ENCODE measurements at places on chromosomes 3 and 15.
A peak's percentile ranks its signal among the peaks of the same experiment; 100 is the strongest.

DNA sequence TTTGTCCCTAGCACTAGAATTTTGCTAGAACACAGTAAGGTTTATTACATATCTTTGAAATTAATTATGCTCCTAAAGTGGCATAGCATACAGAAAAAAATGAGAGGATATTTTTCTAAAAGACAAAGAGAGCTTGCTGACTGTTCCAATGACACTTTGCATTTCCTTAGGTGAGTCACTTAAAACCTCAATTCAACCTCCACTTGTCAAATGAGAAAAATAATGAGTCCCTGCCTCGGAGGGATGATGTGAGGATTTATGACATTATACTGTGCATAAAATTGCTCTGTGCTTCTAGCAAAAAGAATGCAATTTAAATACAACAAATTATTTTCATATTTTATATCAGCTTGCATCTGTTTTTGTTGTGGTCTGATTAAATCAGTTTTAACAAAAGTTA, 1417.0 kb upstream of the ALCAM start:
- DNase-seq: no peak

GRCh38 chr3:175346573-175347356, 487.6 kb downstream of the NAALADL2 start:
- DNase-seq: no peak

GRCh38 chr3:144470666-144471065, 499.0 kb downstream of the DIPK2A start:
- DNase-seq: no peak

DNA sequence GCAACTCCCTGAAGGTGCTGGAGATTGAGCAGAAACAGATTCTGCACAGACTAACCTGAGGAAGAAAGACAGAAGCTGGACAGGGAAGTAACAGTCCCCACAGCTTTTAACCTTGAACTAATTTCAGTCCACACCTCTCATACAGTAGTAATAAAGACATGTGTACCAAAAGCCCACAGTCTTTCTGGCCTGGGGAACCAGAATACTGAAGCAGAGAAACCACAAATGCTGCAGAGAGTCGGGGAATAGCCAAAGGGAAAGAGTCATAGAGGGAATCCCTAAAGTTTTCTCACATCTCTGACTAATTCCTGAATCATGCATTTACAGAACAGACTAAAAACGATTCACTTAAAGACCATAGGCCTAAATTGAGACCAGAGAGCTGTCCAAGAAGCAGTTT, 503.4 kb upstream of the NECTIN3 start:
- no peak for DNase-seq

DNA sequence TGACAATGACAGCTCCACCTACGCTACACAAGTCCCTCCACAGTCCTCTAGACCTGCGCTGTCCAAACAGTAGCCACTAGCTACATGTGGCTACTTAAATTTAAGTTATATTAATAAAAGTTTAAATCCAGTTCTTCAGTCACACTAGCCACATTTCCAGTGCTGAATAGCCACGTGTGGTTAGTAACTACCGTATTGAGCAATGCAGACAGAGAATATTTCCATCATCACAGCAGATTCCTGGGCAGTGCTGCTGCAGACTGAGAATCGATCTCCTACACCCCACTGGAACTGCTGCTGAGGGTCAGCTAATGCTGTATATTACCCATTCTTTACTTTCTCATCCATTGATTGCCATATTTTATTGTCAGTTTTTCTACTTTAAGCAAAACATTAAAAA, 40.9 kb downstream of the HDC start:
- no peak for DNase-seq

DNA sequence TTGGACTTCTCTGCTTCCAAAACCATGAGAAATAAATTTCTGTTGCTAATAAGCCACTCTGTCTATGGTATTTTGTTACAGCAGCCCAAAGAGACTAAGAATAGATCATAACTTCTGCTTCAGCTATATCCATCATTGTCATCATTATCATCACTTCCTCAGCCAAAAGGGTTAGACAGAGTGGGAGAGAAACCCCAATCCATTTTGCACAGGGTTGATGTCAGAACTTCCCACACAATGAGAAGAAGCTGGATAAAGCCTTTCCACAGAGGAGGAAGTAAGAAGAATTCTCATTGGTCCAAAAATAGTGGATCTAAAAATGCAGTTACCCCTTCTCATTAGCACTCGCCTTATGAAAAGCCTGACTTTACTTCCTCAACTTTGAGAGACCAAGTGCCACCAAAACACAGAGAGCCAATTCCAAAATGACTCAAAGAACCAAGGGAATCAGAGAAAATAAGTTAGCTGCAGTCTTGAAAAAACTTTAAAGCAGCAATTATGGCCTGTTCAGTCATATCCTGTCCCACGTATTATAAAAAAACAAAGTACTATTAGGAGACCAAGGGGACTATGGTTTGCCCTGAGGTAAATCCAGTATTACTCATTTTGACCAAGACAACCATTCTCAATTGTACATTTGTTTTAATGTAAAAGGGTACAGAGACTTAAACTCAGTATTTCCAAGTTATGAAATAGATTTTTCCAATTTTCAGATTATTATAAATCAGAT, 80.2 kb downstream of the WNT5A start:
- DNase-seq: no peak

GRCh38 chr15:31360158-31360561, 33.5 kb downstream of the KLF13 start:
- no peak for DNase-seq

- no peak for DNase-seq
Measured at GRCh38 chr3:169790687-169791429, 17.7 kb downstream of the MYNN start.

DNA sequence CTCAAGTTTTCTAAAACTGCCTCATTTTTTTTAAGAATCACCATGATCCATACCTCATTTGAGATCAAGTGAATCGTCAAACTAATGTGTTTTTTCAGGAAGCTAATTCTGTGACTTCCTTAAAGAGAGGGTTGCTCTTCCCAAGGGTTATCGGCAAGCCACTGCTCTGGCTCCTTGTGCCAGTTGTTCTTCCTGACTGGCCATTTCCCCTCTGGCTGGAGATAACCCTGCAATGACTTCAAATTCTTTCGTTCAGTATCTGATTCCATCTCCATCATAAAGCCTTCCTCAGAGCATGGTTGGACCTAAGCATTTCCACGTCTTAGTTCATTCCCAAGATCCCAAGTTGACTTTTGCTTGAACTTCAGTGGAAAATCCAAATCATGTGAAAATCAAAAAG, 167.1 kb downstream of the MECOM start:
- no peak for DNase-seq

DNA sequence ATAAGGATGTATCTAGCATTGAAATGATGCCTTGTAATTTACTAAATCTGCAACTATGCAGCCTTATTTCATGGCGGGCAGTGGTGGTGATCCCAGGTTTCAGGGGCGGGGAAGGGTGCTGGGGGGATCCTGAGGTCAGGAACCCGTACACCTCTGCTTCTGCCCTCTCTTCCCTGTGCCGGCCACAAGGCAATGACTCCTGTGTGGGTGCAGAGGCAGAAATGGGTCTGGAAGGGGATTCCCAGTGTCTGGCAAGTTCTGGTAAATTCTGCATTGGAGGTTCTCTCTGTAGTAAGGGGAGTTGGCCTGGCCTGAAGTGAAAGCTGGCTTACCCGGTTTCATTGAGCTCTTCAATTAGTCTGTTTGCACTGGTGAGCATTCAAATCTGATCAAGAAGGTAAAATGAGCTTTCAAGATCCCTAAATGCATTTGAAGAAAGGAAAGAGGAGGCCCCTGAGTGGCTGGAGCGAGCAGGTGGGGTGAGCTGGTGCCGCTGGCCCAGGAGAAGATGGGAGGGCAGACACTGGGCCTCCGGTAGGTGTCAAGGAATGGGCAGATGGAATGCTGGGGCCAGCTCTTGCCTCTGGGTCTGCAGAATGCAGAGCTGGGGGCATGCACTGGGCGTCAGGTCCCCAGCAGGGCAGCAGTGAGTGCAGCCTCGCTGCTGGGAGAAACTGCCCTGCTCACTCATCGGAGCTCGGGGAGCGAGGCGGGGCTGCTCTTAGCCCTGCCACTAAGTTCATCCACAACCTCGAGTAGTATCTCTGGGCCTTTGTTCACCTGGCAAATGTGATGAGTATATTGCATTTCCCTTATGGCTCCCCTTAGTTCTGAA, 13.7 kb downstream of the NRROS start:
- no peak for DNase-seq

- DNase-seq: no peak
Measured at GRCh38 chr3:108826309-108827187, 4.0 kb downstream of the TRAT1 start.

- DNase-seq: no peak
Measured at GRCh38 chr3:2261747-2262146, 163.1 kb downstream of the CNTN4 start.

DNA sequence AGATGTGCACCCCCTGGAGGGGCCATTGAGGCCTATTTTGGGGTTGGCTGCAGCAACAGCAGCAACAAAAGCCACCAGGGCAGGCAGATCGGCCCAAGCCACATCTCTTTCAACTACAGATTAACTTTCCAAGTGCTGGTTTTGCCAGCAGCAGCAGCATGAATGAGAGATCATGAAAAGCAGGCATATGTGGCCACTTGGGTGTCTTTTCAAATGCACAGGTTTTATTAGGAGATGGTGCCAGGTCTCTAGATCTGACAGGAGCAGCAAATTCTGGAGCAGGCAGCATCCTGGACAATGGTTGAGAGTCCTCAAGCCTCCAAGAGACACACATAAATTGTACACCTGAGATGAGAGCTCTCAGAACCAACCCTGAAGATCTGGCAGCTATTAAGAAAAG, 31.7 kb upstream of the CCDC66 start:
- no peak for DNase-seq

GRCh38 chr15:34339946-34340345, 2.4 kb upstream of the SLC12A6 start:
- no peak for DNase-seq

DNA sequence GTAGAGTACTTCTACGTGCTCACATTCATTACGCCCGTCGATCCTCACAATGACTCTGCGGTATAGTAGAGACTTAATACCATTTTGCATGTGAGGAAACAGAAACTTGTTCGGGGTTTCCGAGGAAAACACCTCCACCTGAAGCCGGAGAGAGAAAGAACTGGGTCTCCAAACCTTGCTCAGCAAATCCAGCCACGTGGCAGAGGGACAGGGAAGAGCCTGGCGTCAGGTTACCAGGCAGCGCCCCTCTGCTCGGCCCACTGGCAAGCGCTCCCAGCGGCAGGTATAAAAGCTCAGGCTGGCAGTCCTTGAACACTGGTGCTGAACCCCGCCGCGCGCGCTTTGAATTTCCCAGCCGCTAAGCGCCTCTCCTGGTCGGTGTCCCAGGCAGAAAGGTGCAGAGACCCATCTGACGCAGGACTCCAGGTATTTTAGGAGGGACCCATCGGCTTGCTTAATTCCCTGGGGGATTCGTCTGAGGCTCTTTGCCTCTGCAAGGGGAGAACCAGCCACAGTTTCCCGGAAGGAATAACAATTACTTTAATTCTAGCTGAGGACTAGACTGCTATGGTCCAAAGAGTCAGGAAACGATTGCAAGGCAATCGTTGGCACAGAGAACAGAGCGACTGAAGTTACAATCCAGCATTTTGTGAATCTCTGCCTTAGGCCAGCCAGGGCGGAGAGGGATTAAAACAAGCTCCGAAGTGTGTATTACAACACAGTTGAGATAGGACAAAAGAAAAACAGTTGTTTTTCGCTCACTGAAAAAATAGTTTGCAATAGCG, at the start of gene C2CD4A:
C2CD4A (plus strand) TSS at position 315 of the 785 bp plus-strand sequence. CDS start 637 bp downstream, outside the sequence.
- peak; percentile 52 for DNase-seq

GRCh38 chr15:67110958-67111864, 45.8 kb downstream of the SMAD3 start:
- DNase-seq: no peak

GRCh38 chr3:142853270-142854168, 35.4 kb downstream of the PCOLCE2 start:
- no peak for DNase-seq

DNA sequence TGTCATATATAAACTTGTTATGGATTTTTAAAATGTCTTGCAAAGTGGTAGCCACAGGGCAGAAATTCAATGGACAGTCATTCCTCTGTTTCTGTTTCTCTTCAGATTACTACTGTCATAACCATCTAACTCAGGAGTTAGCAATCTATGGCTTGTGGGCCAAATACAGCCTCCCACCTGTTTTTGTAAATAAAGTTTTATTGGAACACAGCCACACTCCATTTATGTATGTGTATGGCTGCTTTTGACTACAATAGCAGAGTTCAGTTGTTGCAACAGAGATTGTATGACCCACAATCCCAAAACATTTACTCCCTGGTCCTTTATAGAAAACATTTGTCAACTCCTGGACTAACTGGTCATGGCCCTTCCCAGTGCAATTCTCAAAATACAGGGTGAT, 20.0 kb downstream of the SLC27A2 start:
- DNase-seq: no peak

All from activated CD4-positive, alpha-beta T cell treated with anti-CD3 and anti-CD28 coated beads, Interleukin-2, amount 50 U/mL, for 4 hours (primary cell).